ENCODE measurements at places on chromosomes 4 and X. TPM values are rescaled to one million over a fixed set of nuclear protein-coding genes. Genes with fewer than 3 reads are reported as not detected.

Gene CSN2
- 0.17 TPM for total RNA-seq

Gene P2RY8
- 0.97 TPM for total RNA-seq

Gene IL1RAPL1
- total RNA-seq = 5.4 TPM

Gene PRR32
- 0.21 TPM for total RNA-seq

Gene MAOB
- total RNA-seq = 0.62 TPM

Gene KIAA1210
- 0.07 TPM for total RNA-seq

Gene S100P
- 7.0 TPM for total RNA-seq

Gene CABS1
- not detected for total RNA-seq
